CD4-positive, alpha-beta T cell (primary cell): ENCODE measurements at places on chromosomes 16 and 17.

DNA sequence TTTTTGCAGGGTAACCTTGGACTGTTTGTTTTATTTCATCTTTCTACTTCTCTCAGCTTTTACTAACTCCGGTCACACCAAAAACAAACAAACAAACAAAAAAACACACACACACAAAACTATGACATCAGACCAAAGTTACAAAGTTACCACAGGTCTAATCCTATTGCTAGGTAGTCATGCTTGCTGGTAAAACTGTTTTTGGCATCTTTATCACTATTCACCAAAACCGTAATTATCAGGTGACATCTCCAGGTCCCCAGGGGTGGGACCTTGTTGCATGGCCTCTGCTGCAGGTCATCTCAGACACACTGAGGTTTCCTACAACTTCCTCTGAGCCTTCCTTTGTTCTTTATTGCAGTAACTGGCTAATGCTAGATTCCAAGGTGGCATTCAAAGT is 162.3 kb downstream of the ABCA8 start:
- DNase-seq = no peak

- DNase-seq = no peak
Measured at GRCh38 chr17:859824-860195, 77.7 kb downstream of the MRM3 start.

DNA sequence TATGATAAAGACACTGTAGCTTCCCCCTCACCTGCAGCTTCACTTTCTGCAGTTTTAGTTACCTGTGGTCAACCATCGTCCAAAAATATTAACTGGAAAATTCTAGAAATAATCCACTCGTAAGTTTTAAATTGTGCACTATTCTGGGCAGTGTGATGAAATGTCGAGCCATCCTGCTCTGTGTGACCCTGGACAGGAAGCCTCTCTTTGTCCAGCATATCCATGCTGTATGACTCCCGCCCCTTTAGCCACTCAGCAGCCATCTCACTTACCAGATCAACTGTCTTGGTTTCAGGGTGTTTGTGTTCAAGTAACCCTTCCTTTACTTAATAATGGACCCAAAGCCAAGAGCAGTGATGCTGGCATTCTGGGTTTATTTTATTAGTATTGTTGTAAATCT is 56.1 kb downstream of the SIAH1 start:
- DNase-seq = no peak

DNA sequence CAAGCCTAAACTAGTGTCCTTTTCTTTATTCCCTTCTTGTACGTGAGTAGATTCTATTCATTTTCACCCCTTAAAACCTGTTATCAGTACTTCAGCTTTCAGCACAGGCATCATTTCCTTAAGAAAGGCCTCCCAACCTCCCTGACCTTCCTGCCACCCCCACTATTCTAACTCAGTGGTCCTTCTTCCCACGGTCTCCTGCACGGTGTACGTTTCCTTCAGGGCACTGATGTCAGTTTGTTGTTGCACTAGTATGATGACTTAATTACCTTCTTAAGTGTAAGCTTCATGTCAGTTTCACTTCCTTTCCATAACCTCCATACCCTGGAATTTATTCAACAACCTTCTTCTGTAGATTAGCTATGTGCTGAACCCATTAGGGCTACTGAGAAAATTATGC is 484.2 kb downstream of the HS3ST4 start:
- no peak for DNase-seq

DNA sequence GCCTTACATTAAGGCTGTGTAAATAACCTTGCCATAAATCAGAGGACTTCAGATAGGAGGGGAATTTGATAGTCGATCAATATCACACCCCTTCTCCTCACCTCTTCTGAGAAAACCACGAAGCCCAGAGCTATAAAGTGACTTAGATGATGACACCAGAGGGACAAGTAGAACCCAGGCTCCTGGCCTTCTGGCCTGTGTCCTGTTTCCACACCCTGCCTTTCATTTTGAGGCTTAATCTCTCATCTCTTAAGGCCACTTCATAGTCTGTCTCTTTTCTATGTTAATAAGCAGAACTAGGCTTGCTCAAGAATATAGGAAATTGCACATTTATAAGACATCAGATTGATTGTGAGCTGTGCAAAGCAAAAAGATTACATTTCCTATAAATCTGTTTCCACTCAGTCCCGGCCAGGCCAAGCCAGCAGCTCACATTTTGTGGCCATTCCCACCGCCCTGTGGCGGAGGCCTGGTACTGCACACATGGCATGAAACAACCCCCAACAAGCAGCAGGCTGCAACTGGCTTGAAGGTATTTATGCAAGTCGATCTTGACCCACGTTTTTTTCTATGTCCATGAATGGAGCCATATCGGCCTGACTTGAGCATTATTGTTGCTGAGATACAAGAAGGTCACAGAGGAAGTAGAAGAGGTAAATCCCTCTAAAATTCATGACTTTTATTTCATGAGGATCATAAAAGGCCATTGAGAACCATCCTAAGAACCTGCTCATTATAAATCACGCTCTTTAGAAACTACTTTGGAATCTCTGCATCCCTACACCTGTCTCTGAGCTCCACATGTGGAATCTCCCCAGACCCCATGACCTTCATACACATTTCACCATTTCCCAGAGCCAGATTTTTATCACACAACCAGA is 93.7 kb downstream of the PMP22 start:
- DNase-seq = peak; percentile 1

DNA sequence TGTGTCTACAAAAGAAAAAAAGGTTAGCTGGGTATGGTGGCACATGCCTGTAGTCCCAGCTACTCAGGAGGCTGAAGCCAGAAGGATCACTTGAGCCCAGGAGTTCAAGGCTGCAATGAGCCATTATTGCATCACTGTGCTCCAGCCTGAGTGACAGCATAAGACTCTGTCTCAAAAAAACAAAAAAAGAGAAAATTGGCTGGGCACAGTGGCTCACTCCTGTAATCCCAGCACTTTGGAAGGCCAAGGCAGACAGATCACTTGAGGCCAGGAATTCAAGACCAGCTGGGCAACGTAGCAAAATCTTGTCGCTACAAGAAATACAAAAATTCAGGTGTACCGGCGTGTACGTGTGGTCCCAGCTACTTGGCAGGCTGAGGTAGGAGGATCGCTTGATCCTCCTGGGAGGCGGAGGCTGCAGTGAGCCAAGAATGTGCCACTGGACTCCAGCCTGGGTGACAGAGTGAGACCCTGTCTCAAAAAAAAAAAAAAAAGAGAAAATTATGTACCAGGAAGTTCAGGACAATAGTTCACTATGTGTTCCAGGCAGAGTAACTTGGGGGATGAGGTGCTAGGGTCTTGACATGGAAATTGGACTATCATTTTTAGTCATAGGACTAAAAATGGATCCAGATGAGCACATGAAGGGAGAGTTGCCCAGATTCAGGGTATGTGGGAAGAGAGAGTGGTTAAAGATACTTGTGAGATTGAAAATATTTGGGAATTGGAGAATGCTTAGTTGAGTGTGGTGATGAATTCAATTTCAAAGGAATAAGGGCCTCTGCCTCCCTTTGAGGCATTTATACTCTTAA is 11.0 kb downstream of the ALDH3A2 start:
- no peak for DNase-seq

- DNase-seq = no peak
Measured at GRCh38 chr16:53816211-53816836, 112.4 kb downstream of the FTO start.

GRCh38 chr17:44000141-44000860 is 4.1 kb upstream of the NAGS start:
- no peak for DNase-seq

DNA sequence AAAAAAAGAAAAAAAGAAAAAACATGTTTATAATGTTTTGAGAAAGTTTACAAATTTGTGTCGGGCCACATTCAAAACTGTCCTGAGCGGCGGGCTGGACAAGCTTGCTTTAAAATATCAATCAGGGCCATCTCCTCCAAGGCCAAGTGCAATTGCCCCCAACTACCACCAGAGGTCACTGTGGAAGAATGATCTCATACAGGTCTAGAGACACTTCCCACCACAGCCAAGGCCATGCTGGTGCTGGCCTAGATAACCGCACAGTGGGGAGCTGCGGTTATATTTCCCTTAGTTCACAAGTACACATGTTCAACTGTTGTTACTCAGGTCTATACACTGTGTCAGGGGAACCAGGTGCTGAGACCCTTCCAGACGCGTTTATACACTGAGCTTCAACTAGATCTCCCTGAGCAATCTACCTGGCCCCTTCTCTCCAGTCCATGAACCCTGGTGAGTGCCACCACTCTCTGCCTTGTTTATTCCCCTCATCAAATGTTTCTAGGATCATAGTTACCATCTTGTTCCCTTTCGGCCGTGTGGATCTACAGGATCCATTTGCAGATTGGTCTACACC is 83.8 kb upstream of the CCL2 start:
- peak; percentile 48 for DNase-seq

- DNase-seq = peak; percentile 9
Measured at GRCh38 chr16:3188925-3189825, 1.2 kb downstream of the OR1F1 start.

DNA sequence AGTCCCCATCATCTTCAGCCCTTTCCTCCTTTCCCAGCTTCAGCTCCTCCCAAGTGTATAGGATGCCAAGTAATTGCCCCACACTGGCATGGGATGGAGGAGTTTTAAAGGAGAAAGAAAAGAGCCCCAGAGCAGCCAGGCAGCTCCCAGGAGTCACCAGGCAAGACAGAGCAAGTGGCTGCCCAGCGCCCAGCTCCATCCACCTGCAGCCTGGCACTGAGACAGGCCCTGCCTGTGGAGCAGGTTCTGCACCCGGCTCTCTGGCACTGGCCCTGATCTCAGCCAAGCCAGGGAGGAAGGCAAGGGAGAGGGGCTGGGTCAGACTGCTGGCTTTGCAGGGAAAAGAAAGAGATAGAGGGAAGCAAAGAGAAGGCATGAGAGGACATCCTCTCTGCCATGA is 21.7 kb downstream of the FOXN1 start:
- no peak for DNase-seq

DNA sequence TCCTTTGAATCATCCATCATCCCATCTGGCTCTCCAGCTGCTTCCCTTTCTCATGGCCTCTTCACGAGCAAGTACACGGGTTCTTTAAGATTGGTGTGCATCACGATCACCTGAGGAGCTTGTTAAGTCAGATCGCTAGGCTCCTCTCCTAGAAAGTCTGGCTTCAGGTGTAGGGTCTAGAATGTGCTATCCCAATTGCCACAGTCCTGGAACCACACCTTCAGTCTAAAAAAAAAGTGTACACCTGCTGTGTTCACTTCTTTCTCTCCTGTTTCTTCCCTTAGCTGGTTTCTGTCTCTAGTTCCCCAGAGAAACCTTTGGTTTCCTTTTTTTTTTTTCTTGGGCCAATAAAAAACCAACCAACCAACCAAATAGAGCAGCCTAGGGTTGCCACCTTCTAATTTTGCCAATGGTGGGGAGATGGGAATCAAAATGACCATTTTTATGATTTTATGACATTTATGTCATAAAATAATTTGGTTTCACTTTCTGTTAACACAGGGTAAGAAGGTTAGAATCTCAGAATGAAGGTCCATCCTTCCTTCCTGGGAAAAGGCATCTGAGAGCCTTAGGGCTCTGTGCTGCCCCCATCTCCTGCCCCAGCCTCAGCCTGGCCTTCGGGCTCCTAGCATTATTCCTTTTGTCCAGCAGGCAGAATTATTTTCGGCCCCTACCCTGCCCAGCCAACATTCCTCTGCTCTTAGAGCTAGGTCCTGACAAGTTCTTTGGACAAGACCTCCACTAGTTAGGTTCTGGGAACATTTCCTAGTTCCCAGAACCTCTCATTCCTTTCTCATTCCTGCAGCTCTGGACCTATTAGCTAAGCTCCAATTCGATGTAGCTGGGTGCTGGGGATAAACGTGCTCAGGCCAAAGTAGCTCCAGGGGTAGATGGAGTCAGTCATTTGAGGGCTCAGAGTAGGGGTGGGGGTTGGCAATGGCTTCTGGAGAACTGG is 1.9 kb upstream of the GGT6 start:
- no peak for DNase-seq

DNA sequence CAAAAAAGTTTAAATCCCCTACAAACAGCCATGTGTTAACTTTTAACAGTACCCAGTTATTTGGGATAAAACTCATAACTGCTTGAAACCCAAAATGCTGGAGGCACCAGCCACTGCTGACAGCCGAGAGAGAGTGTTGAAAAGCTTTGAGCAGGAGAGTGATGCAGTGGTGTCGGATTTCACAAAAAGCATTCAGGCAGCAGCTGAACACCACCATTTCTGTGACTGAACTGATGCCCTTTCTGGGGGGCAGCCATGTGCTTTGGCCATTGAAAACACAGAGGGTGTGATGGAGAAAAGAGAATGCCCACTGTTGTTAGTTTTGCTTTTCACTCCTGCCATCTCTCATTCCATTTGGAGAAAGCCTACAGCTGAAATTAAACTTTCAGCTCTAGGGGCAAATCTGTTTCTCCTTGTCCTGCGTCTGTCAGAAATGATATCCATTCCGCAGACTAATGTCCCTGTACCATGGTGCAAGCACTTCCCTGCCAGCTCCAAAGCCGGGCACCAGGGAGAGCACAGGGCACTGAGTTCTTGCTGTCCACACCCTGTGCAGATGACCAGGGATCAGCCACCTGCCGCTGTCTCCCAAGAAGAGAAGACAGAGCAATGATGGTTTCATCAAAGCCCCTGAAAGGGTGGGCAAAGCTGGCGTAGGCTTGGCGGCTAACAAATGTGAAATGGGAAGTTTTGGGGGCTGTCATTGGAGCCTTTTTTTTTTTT is 16.6 kb upstream of the MLYCD start:
- no peak for DNase-seq

- no peak for DNase-seq
Measured at GRCh38 chr17:69344939-69345338, 18.0 kb upstream of the ABCA5 start.

DNA sequence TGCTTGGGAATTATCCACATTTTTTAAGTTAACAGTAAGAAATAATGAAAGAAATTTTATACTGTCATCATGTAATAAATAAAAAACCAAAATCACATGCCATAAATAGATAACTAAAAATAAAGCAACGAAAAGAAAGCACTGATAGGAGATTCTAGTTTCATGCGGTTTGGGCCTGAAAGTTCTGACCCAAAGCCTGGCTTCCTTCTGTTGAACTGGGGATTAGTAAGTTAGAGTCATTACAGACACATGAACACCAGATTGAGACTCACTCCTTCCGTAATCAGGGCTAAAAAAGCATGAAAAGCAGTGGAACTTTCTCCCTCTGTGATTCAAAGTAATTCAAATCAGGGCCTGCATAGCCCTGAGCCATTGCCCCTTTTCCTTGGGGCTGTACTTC is 13.2 kb upstream of the SLC6A2 start:
- no peak for DNase-seq

GRCh38 chr16:22623351-22623781 is 112.7 kb downstream of the NPIPB5 start:
- DNase-seq = no peak

- no peak for DNase-seq
Measured at GRCh38 chr17:42163113-42163512, 8.3 kb upstream of the RAB5C start.

- DNase-seq = peak; percentile 48
Measured at GRCh38 chr17:37373530-37374159, 2.1 kb upstream of the C17orf78 start.
